ENCODE measurements at places on chromosomes 1 and 21.

DNA sequence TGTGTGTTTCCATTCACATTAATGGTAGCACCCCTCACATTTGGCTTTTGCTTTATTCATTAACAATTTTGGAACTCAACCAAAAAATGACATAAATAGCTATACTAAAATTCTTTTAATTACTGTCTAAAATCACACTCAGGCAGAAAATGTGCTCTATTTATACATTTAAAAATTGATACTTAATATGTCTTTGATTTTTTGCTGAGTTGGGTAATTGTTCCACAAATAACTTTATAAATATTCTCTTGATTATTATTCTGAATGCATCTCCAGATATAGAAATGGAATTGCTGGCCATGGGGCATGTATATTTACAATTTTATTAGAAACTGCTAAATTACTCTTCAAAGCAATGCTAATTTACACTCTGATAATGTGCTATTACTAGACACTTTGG is 658.7 kb upstream of the CHRM3 start:
- no peak for DNase-seq
- no peak overlapping the region for H3K4me3 ChIP-seq
- H3K4me1 ChIP-seq: no peaks in the 10 kb centered on the region
- H3K36me3 ChIP-seq: no peaks in the 10 kb centered on the region

DNA sequence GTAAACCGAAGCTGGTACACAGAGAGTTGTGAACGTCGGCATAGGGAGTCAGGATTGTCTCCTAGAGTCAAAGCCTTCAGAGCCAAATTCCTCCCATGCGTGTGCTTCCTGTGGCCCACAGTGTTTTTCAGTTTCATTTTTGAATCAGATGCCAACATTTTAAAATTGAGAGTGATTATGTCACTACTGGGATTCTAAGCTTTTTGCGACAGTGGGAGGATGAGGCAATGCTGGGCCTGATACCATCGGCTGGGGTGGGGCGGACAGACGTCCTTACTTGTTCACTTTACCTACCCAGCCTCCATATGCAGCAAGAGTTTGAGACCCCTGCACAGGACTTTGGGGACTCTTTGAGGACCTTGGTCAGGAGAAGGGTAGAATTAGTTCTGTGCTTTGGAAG is 1.3 kb upstream of the KLHDC7A start:
- no peaks in the 10 kb centered on the region for H3K4me1 ChIP-seq
- no peaks in the 10 kb centered on the region for H3K36me3 ChIP-seq
- peak overlapping the region; percentile 84 for H3K27ac ChIP-seq
- DNase-seq: no peak

DNA sequence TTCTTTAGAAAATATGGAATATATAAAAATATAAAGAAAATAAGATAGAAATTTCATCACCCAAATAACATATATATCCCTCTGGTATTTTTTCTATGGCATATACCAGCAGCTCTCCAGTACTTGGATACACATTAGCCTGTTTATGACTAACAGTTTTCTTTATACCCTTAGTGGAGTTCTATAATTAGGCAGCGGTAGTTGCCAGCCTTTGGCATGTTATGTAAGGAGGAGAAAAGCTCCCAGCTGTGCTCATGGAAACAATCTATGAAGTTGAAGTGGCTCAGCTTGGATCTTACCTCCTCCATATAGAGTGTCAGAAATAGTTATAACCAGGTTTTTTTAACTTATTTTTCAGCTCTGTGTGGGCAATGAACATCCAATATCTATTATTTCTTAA is 1636.8 kb downstream of the AMY1C start:
- no peak overlapping the region for H3K4me3 ChIP-seq
- H3K36me3 ChIP-seq: no peaks in the 10 kb centered on the region
- no peak for DNase-seq
- no peaks in the 10 kb centered on the region for H3K4me1 ChIP-seq
- no peaks in the 10 kb centered on the region for H3K27me3 ChIP-seq

- DNase-seq: no peak
- H3K27ac ChIP-seq: peak overlapping the region; percentile 69
- no peak overlapping the region for H3K4me3 ChIP-seq
These were observed 55.3 kb upstream of the DSCAM start for GRCh38 chr21:40902299-40902698.

DNA sequence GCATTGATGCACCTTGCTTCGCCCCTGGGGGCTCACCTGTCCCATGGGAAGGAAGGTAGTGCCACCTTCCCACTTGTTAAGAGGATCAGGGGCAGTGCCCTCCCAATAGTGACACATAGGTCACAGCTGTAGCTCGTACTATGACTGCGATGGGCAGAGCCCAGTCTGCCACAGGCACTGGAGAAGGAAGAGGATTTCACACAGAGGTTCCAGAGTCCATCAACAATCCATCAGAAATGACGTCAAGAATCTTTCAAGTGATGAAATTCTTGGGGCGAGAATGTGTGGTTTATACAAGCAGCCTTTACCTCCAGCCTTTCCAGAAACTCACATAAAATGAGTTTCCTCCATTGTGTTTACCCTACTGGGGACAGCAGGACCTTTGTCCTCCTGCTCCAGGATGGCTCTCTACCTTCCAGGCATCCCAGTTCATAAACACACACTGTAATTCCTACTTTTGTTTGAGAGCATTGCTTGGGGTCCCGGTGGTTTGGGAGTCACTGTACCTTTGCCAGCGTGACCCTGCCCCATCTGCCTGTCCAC is 260.6 kb upstream of the VAMP3 start:
- H3K36me3 ChIP-seq: no peaks in the 10 kb centered on the region
- no peaks in the 10 kb centered on the region for H3K27me3 ChIP-seq
- H3K4me3 ChIP-seq: no peak overlapping the region
- H3K27ac ChIP-seq: no peak overlapping the region
- H3K4me1 ChIP-seq: no peaks in the 10 kb centered on the region

- H3K36me3 ChIP-seq: no peaks in the 10 kb centered on the region
- no peaks in the 10 kb centered on the region for H3K27me3 ChIP-seq
- no peak overlapping the region for H3K4me3 ChIP-seq
- no peaks in the 10 kb centered on the region for H3K4me1 ChIP-seq
These were observed 349.7 kb downstream of the RWDD3 start for GRCh38 chr1:95583661-95584210.

Data from breast epithelium (tissue), 4 donors.